Stimulated activated CD8-positive, alpha-beta memory T cell treated with anti-CD3 and anti-CD28 coated beads, Interleukin-2, amount 100 ng/mL, for 1 hour (primary cell): ENCODE measurements at places on chromosomes 6 and 20.

- DNase-seq: no peak
Measured at GRCh38 chr6:128007658-128008057, 106.8 kb upstream of the THEMIS start.

DNA sequence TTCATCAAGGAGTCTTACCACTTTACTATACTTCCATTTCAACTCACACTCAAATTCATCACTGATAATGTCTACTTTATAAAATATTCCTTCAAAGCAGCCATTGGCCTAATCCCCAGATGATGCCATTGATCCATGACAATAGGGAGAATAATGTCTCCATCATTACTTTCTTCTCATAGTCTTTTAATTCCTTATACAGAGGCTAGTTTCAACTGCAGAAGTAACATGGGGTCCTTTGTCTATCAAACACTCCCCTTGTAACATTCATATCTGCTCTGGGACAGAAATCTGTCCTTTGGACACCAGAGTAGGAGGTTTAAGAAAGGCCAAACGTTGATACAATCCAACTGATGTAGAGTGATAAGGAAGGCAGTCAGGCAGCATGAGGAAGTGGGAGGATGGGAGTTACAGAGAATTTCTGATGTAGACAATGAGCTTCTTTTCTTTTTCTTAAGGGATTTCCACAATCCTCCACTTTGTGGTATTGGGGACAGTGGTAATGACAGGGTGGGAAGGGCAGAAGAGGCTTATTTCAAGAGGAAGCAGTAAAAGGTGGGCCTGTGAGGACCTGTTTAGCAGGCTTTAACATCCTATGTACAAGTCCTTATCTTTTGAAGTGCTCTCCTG, 18.9 kb upstream of the HLA-DOA start:
- no peak for DNase-seq

GRCh38 chr6:134170844-134171243, 118.4 kb upstream of the SLC2A12 start:
- no peak for DNase-seq

DNA sequence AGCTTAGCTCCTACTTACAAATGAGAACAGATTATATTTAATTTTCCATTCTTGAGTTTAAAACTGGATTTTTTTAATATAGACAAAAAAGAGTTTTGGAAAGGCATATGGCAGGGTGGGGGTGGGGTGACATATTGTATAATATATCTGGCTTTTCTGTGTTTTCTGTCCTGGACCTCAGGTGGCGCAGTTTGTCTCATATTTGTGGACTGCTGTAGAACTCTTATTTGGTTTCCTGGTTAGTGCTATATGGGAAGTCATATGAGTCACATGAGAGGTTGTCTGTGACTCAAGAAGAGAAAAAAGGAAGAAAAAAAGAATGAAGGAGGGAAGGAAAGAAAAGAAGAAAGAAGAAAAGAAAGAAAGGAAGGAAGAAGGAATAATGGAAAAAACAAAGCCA, 131.8 kb downstream of the CLVS2 start:
- DNase-seq: no peak

DNA sequence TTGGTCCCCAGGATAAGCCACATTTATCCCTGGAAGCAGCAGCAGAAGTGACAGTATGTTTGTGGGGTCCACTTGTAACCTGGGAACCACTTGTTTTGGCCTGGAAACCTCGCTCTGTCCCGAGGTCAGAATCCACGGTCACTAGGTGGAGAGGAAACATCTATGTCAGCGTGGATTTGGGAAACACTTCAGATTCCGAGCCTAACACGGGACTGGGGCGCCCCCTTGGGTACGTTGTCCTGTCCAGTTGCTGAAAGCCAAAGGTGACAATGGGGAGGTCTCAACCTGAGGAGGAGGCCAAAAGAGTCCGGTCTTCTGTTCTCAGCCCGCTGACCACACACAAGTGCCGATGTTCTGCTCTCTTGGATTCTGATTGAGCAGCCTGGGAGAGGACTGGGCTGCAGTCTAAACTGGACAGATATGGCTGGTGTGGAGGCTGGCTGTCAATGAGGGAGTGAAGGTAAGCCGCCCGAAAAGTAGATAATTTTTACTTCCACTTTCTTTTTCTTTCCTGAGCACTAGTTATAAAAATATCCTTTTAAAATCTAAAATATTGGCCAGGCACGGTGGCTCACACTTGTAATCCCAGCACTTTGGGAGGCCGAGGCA, 4.9 kb upstream of the ZFP57 start:
- DNase-seq: no peak

GRCh38 chr6:37695857-37696219, 1.8 kb downstream of the MDGA1 start:
- no peak for DNase-seq

DNA sequence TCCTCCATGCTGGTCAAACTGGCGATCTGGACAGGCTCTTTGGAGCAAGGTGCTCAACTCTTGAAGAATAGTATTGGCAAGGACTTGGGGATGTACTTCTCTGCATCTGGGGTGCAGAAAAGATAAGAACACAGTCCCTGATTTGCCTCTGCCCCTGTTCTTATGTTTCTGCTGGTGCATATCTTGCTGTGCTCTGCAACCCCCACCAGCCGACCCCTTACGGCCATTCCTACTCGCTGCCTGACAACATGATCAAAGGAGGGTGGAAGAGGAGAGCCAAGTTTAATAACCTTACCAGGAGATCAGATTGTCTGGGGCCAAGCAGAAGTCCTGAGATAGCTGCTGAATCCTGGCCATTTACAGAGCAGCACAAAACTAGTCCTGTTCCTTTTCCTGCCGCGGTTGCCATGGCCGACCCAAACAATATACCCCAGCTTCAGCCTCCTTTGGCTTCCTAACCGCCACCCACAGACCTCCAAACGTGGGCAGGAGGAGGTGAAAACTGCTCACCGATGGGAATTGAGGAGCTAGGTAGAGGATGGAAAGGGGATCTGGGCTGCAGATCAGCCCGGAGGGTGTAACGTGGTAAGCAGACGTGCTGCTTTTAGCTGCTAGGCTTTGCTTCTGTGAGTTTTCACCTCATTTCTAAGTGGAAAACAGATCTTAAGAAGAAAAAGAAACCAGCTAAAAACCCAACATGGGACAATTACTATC, 60.9 kb downstream of the ATXN1 start:
- no peak for DNase-seq

- DNase-seq: no peak
Measured at GRCh38 chr6:97405818-97406409, 122.9 kb upstream of the MMS22L start.

DNA sequence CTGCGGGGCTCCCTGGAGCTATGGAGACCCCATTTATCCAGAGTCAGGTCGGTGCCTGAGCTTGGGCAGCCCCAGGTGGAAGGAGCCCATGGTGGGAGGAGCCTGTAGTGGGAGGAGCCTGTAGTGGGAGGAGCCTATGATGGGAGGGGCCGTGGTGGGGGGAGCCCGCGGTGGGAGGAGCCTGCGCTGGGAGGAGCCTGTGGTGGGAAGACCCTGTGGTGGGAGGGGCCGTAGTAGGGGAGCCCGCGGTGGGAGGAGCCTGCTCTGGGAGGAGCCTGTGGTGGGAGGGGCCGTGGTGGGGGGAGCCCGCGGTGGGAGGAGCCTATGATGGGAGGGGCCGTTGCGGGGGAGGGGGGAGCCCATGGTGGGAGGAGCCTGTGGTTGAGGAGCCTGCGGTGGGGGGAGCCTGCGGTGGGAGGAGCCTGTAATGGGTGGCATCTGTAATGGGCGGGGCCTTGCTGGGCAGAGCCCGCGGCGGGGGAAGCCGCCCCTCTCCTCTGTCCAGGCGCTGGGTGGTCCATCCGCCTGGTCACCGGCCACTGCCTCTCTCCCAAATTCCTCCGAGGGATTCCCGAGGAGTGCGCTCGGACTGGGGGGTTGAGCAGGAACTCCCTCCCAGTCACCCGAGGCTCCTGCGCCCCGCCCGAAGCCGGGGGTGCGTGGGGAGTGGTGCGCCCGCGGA, 567 bp upstream of the FNDC11 start:
- DNase-seq: peak; percentile 84

- DNase-seq: no peak
Measured at GRCh38 chr20:63070301-63070625, 63.5 kb upstream of the BHLHE23 start.

DNA sequence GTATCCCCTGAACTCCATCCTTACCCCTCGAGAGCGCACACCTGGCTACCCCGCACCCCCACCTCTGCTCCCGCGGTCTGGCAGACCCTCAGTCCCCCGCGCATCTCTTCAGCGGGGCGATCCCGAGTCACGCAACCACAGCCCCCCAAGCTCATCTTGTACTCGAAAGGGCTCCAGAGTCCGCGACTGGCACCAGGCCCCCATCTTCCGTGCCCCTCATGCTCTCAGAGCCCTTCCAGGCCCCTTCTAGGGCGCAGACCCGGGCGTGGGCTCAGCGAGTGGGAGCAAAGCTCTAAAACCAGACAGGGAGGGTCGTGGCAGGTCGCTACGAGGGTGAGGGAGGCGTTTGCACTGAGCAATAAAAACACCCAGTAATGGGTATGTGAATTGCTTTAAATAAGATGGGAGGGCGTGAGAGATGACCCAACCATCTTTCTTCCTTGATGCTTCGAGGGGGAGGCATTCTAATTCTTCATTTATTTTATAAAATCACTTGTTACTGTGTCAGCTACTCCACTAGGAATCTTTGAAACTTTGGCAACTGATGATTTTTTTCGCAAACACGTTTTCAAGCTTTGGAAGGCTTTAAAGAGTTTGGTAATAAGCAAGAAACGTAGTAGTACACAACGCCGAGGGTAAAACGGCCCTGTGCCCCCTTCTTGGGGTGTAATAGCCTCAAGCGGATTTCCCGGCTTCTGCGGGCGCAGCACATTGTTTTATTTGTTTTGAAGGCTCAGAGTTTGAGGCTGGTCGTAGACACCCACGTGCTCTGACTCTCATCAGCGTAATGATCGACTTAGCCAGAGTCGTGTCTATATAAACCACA, 42.6 kb upstream of the SUPT3H start:
- no peak for DNase-seq

DNA sequence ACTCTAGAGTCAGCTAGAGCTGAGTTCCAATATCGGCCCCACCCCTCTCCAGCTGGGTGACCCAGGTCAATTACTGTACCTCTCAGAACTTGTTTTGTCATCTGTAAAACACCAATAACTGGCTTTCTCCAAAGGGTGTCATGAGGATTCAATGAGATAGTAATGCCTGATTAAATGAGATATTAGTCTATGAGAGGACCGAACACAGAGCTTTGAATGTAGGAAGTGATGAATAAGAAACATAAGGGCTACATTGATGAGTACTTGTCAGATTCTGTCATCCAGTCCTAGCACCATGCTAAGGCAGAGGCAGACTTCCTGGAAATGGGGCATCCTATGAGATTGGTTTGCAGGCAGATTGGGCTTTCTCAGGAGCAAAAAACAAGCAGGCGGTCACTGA, 20.2 kb downstream of the BPI start:
- no peak for DNase-seq

- DNase-seq: no peak
Measured at GRCh38 chr6:123908797-123909196, 105.1 kb downstream of the NKAIN2 start.
